Activated CD4-positive, alpha-beta T cell treated with anti-CD3 and anti-CD28 coated beads for 48 hours (primary cell): ENCODE measurements at places on chromosomes 7 and 10.

- peak; percentile 45 for DNase-seq
Measured at GRCh38 chr7:24907311-24907886, 72.6 kb downstream of the OSBPL3 start.

- DNase-seq = no peak
Measured at GRCh38 chr7:99617192-99617781, 541 bp downstream of the ZSCAN25 start.

GRCh38 chr10:111648046-111648445, 535.5 kb downstream of the GPAM start:
- DNase-seq = no peak

- DNase-seq = no peak
Measured at GRCh38 chr10:31697271-31698180, 231.1 kb downstream of the ARHGAP12 start.

GRCh38 chr7:92560602-92561001, 29.6 kb downstream of the FAM133B start:
- no peak for DNase-seq

DNA sequence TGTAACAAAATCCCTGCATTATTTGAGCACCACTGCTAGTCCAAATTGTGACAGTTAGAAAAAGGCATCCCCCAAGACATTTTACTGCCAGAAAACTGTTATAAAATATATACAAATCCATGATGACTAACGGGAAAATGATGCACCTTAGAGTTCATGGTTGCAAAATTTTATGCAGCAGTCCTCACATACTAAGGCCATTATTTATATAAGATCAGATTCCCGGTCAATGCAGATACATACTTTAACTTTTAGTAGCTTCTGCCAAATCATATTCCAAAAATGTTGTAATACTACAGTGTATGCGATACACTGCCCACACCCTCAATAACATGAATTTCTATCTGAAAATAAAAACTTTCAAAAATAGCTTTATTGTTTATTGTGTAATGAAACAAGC, 239.9 kb upstream of the ZNF32 start:
- DNase-seq = no peak

GRCh38 chr10:73867126-73867807, 7.1 kb downstream of the CAMK2G start:
- DNase-seq = no peak

- no peak for DNase-seq
Measured at GRCh38 chr10:80464557-80465450, 10.7 kb downstream of the TSPAN14 start.

DNA sequence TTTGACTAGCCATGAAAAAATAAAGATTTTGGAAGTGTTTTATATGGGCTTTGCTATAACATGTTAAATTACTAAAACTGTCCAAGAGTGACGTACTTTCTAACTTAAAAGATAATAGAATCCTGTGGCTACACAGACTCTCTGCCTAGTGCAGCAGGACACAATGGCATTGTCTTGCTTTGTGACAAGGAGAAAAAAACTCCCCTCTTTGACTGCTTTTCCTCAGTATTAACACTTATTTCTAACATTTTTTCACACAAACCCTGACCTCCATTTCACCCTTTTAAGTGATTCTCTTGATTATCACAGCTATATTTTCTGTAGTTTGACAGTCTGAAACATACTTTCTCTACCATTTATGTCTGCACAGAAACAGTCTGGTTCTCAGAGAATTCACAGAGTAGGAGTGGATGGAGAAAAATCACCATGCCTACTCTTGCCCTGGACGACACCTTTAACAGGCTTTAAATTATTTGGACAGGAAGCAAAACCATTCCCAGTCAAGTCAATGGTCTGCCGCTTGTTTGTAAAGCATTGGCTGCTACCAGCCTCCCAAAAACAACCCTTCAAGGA, 336.3 kb upstream of the SMIM30 start:
- DNase-seq = no peak

DNA sequence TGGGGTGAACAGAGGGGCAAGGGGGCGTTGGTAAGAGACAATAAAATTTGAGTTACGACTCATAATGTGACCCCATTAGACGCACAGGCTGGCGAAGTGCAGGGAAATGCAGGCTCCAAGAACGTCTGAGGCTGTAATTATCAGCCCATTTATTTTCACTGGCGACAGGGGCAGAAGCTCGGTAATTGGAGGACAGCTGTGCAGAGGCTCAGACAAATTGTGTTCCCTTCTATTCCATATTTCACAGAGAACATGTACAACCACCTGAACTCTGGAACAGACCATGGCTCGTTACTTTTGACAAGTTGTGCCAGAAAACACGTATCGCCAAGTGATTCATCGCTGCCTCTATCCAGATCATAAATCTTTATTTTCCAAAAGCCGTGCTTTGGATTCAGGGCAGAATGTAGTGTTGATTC, 137.3 kb upstream of the FRMD4A start:
- DNase-seq = no peak

- no peak for DNase-seq
Measured at GRCh38 chr7:101171442-101171837, 6.1 kb upstream of the VGF start.

GRCh38 chr10:23656735-23657134, 217.9 kb downstream of the OTUD1 start:
- DNase-seq = peak; percentile 8

DNA sequence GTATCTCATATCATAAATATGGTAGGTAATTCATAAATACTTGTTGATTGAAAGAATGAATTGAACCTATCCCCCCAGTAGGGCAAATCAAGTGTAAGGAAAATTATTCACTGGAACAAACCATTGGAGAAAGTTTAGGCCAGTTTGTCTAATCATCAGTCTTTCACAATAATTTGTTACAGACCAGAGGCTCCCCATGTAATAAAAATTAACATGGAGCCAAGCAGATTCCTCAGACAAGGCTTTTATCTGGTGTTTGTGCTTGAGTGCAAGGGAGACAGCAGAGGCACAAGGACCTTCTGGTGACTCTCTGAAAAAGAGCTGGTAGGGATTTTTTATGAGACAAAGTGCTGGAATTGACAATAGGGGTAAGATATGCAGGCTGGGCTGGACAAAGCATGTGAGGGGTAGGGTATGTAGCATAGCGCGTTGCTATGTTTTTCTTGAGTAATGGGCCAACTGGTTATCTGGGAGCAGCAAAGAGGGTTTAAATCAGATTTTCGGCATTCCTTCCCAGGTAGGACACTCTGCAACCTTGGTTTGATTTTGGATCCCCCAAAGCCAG, 7.8 kb upstream of the PANK1 start:
- no peak for DNase-seq

DNA sequence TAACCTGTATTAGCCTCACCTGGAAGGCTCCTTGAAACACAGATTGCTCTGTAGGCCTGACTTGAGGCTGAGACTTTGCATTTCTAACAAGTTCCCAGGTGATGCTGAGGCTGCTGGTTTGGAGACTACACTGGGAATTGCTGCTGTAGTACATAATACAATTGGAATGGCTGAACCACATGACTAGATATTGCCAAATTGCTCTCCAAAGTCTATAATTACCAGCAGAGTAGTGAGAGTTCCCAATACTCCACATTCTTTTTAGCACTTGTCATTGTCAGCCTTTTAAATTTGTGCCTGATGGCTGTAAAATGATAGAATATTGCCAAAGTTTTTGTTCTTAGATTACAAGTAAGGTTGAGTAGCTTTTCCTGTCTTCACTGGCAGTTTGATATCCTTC, 39.9 kb downstream of the PLEKHA8 start:
- no peak for DNase-seq

GRCh38 chr10:71081912-71082311, 130.5 kb upstream of the UNC5B start:
- DNase-seq = no peak

- no peak for DNase-seq
Measured at GRCh38 chr7:54701982-54702381, 57.0 kb downstream of the SEC61G start.
